Fibroblast of skin of right quadriceps (primary cell): ENCODE measurements at places on chromosomes 7 and 10.

GRCh38 chr10:109972372-109973001 lies 35.3 kb upstream of the ADD3 start:
- no peak for DNase-seq

DNA sequence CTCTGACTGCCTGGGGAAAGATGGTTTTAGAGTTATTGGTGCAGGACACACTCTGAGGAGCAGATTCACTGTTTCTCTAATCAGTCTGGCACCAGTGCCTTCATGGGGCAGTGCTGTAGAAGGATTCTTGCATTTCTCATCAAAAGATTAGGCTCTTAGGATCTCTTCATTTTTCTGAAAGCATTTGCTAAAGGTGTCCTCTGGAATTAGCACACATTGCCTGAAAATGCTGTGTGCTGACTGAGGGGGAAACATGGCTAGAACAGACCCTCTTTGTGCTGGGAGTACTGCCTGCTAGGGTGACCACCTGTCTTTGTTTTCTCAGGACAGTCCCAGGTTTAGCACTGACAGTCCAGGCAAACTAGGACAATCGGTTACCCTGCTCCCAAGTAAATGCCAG lies 301.0 kb downstream of the PTEN start:
- no peak for DNase-seq

GRCh38 chr10:78437407-78437768 lies 403.7 kb downstream of the RPS24 start:
- no peak for DNase-seq

DNA sequence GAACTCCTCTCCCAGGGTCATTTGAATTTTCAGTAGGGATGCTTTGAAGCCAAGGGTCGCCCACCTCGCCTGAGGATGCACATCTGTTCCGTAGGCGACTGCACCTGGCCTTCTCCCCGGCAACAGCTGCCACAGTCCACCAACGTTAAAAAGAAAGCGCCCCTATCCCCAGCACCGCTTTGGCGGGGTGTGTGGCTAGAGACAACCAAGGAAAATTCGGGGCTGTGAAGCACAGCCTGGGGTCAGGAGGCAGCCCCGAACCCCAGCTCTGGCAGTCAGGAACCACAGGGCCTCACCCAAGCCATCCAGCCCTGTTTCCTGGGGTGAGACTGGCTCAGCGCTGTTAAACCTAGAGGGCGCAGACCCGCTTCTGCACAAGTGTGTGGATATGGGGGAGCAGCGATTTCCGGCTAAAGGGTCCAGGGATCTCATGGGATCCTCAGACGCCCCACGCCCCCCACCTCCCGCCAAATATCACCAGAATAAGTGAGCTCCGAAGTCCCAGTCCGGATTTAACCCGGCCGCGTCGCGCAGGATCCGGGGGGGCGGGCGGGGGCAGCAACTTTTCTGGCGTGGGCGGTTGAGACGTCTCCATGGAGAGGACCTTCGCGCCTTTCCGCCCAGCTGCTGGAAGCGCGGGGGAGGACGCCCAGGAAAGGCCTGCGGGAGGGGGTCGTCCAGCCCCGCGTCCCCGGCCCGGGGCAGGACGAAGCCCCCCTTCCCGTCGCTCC lies 822 bp downstream of the ZC3HAV1L start:
- DNase-seq = peak; percentile 35

DNA sequence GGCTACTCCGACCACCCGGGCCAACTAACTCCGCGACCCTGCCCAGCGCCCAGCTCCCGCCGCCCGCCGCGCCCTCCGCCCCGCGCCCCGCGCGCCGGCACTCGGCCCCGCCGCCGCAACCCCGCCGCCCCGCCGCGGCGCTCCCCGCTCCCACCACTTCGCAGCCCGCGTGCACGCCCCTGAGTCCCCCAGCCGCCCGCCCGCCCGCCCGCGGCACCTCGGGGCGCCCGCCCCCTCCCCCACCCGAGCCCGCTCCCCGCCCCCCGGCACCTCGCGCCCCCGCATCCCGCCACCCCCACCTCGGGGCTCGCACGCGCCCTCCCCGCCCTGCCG lies 598 bp downstream of the JAZF1 start:
- DNase-seq = no peak

DNA sequence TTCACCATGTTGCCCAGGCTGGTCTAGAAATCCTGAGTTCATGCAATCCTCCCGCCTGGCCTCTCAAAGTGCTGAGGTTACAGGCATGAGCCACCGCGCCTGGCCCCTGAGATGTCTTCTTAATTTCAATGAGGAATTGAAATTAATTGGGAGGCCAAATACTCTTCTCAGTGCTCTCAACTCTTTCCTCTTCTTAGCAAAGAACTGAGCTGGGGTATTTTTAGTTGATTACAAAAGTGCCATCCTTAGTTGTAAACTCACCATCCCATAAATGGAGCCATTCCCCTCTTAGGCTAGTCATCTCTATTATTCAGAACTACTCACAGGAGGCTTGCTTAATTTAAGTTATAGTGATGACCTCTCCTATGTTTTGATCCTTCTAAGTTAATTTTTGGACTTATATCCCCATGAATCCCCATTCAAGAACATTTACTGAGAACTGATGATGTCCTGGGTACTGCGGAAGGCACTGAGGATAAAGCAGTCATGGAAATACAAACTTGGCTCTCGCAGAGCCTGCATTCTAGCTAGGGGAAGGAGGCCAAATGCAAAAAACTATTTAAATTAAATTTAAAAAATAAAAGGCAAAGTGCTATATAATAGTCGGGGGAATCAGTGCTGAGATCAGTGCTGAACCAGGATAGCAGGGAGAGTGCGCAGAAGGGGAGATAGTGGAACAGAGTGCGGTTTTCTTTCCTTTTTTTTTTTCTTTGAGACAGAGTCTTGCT lies 145.3 kb downstream of the SFMBT2 start:
- no peak for DNase-seq

DNA sequence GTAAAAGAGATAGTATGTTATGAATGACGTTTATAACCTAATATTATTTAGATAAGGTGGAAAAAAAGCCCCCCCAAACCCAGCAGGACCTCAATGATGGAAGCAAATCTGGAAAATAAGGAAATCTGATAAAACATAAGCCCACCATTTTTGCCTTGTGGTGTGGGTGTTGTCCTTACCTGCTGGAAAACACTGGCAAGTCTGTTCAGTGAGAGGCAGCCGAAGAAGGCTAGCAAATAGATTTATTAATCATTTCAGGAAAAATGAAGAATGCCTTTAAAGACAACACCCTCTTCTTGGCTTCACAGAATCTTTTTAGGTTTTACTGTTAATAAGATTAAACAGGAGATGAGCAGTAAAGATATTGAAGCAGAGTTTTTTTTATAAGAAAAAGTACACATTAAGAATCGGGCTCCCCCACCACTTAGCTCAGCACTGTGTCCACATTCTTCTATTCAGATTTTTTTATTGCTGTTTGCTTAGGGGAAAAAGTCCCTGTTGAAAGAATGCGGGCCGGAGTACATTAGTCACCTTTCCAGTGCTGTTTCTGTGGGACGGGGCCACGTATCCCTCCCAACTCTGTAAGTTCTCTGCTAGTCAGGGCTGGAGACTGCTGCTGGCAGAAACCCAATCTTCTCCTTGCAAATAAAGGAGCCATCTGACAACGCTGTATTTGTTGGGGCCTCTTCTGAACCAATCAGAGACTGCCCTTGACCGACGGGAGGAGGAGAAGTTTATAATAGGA lies 104.1 kb downstream of the EVX1 start:
- peak; percentile 85 for DNase-seq

DNA sequence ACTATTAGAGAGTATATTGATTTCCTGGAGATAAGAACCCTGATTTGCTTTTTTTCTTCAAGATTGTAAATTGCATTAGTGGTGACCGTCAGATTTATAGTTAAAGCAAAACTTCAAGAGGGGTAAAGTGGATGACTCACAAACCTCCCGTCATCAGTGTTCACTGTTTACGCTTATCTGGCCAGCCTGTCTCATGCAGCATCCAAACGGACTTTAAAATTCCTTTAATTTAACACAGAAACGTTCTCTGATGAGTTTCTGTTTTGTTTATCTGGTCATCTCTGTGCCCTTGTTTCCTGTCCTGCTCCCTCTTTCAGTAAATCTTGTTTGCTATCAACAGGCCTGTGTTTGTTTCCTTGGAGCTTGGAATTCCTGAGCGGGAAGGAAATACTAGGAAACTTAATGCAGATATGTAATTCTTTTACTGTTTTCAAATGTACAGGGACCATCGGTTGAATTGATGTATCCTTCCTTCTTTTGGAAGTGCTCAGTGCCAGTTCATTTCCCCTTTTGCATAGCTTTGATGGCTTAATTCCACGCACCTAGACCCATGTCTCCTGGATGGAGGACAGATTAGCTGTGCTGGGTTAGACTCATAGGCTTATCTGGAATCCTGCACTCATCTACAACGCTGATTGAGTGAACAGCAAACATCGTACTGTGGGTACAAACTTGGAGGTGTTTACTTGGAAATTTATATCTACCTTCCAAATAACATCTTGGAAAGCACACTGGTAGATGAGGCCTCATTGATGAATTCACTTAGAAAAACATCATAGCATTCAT lies 21.3 kb downstream of the PTPRE start:
- DNase-seq = peak; percentile 14

DNA sequence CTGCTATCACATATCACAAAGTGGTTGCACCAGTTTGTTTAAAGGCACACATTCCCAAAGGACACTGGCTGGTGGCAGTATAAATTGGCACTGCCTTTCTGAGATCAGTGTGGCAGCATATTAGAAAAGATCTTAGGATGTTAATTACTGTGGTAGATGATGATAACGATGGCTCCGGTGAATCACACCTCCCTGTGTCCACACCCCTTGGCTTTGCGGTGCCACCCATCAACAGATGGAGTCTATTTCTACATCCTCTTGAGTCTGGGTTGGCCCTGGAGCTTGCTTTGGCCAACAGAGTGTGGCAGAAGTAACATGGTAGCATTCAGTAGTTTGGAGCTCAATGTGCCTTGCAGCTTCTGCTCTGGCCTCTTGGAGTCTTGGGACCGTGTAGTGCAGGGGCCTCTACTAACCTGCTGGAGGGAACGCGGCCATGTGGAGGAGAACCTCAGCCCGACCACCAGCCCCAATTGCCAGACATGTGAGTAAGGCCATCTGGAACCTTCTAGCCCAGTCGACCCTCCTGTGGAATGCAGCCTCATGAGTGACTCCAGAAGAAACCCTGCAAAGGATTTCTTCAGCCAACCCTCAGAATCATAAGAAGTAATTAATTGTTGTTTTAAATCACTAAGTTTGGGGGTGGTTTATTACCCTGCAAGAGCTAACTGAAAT lies 27.2 kb upstream of the PLEKHA1 start:
- no peak for DNase-seq

DNA sequence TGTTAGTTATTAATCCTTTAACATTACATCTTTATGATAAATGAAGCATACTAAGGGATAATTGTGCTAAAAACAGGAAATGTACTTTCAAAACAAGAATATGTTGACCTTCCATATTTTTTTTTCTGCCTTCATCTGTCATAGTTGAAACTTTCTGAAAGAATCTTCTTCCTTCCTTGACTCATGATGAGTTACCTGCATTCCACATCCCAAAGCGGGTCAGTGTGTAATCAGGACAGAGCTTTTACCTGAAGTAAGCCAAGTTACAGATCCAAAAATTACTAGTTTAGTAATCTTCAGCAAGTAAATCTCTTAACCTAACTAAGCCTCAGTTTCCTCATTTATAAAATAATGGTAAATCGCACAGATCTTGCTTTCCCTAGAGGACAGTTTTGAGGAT lies 13.4 kb upstream of the ARL4A start:
- DNase-seq = no peak

DNA sequence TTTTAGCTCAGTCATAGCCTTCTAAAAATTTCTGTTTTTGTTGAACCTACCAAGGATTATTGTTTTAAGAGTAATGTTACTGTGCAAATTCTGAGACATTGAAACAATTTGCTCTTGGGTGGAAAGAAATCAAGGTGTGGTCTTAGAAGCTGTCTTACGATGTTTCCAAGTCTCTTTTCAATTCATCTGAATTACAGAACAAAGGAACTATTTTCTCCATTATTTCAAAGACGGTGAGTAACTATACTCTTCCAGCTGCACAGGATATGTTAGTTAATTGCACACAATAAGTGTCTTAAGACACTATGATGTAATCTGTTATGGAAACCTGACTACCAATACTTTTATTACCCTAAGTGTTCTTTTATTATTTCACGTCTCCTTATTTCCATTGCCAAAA lies 106.8 kb upstream of the POM121L12 start:
- no peak for DNase-seq

DNA sequence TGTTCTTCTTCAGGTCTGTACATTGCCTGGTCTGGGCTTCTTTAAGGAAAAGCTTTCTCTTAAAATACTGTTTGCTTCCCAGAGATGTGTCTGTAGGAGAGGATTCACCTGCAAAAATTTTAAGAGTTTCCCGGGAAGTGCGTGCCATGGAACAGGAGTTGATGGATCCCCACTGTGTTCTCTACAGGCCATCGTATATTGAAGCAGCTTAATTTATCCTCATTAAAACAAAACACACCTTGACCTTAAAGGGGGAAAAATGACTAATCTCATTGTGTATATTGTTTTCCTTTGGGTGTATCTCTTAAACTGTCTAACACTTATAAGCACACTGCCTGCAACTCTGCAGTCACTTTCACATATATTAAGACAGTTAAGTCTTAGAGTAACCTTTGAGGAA lies 111.4 kb downstream of the ST7 start:
- DNase-seq = no peak

DNA sequence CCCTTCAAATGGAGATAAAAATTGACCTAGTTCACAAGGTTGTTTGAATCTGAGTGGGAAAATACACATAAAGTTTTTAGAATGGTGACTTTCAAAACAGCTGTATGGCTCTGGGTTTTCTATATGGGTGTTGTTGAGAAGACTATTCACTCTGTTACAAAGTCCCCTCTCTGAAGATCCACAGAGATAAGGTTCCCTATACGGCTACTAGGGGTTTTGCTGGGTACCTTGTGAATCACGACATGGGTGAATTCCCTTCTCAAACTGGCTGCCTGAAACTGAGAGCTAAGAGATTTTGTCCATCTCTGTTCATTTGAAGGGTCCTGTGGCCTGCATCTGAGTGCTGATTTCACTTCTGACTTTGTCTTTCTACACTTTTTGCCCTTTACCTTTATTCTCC lies 11.8 kb upstream of the SLC13A1 start:
- DNase-seq = no peak

GRCh38 chr7:132035517-132036362 lies 479.3 kb upstream of the PODXL start:
- no peak for DNase-seq

- no peak for DNase-seq
These were observed 113.8 kb upstream of the ITGB1 start for GRCh38 chr10:33071857-33072256.
